Stimulated activated CD8-positive, alpha-beta memory T cell treated with anti-CD3 and anti-CD28 coated beads, Interleukin-4, amount 100 ng/mL, for 1 hour (primary cell): ENCODE measurements at places on chromosomes 7 and 10.

DNA sequence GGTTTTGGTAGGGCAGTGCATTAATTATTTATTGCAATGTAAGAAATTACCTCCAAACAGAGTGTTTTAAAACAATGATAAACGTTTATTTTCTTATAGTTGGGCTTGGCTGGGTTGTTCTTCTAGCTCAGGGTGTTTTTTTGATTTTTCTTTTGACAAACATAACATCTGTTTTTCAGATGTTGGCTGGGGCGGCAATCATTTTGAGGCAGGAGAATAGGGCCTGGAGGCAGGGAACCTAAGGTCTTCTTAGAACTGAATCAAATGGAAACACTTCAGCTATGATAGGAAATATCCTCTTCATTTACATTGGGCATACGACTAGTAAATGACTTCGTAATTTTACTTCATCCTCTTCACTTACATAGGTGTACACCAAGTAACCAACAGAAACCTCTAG lies 47.4 kb upstream of the NAMPT start:
- no peak for DNase-seq

DNA sequence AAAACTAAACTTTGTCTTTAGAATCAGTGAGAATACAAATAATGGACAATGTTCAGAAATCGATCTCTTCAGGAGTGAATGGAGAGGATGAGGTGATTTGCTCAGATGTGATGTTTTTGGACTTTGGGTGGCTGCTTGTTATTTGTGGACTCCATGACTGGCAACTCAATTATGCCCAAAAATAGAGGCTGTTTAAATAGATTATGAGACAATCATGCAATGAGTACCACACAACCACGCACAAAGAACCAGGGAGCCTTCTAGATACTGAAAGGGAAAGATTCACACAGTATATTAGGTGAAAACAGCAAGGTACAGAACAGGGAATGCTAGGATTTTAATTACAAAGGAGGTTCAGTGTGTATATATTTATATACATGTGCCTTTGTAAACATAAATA lies 141.3 kb upstream of the ANK3 start:
- no peak for DNase-seq

DNA sequence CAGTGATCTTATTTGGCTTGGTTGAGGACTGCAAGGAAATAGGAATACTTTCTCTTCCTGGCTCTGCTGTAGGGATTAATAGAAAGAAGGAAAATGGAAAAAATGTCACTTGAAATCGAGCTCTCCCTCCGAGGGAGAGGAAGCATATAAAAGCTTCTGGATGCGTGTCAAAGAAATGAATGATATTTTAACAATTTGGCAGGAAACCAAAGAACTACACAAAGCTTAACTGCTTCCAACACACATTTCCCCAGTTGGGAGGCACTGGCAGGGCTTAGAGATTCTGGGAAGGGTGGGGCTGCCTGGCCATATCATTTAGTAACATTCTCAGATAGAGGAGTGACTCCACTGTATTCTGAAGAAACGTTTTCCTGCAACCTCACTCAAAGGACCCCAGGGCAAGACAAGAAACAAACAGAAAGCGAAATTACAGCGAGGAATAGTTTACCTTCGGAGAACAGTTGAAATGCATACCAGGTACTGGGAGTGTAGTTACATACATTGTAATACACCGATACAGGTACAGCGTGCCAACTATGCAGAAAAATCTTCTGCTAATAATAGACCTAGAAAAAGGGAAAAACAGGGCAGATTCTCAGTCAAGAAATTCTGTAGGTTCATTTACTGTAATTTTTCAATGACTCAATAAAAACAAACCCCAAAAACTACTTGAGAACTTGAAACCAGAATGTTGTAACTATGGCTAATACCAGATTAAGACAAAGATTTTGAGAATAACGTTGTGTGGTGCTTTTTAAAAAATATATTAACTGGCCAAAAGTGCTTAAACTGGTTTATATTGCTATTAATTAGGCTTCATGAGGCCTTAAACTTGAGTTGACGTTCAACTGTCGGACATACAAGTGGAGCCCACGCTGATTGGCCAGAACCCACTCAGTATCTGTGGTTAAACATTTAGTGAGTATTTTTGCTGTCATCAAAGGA lies 75.7 kb upstream of the ASAH2 start:
- DNase-seq, result no peak

DNA sequence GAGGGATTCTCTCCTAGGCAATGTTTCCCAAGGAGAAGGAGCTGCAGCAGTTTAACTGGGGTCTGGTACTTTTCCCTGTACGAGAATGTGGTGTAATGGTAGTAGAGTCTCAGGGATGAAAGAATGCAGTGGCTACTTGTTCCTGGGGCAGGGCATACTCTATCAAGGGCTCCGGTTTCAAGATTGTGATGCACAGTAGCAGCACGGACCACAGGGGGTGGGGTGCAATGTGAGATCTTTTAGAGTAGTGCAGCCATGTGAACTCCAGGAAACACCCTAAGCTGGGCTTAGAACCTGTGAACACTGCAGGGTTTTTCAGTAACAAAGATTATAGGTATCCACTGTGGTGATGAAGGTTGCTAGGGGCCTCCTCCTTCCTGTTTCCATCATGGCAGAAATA lies 903.9 kb downstream of the NRG3 start:
- DNase-seq, result no peak

GRCh38 chr7:113289140-113289740 lies 170.9 kb upstream of the SMIM30 start:
- DNase-seq, result no peak

- DNase-seq, result peak; percentile 54
Observed at GRCh38 chr7:38368191-38368605, 94.8 kb upstream of the TARP start.

DNA sequence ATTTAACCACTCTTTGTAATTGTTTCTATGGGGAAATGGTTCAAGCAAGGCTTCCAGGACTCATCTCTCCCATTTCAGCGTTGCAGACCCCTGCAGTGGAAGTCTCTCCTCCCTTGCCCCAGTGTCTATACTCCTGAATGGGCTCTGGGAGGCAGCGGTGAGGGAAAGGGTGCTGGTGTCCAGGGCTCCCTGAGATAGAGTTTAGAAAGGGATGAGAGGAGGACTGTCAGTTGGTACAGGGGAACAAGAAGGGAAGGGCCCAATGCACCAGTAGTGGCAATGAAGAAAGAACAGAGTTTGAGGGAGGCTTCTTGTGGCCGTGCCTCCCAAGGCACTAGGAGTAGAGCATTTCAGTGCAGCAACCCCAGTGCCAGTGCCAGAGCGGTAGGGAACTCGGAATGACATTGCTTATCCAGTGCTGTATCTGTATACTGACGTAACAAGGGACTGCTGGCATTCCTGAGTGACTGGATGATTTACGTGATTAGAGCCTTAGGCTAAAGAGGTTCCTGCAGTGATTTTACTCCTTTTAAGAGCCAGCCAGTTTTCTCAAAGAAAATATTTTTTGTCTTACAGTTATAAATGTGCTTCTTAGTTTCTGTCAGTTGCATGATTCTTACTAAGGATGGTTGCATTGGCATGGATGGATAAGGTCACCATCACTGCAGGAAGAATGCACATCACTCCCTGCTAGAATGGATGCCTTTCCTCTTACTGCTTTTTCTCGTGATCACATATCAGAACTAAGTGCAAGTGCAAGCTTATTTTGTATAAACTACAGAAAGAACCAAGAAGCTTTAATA lies 28.0 kb downstream of the PRPF18 start:
- no peak for DNase-seq

GRCh38 chr10:112728997-112729396 lies 221.1 kb upstream of the TCF7L2 start:
- DNase-seq, result no peak

DNA sequence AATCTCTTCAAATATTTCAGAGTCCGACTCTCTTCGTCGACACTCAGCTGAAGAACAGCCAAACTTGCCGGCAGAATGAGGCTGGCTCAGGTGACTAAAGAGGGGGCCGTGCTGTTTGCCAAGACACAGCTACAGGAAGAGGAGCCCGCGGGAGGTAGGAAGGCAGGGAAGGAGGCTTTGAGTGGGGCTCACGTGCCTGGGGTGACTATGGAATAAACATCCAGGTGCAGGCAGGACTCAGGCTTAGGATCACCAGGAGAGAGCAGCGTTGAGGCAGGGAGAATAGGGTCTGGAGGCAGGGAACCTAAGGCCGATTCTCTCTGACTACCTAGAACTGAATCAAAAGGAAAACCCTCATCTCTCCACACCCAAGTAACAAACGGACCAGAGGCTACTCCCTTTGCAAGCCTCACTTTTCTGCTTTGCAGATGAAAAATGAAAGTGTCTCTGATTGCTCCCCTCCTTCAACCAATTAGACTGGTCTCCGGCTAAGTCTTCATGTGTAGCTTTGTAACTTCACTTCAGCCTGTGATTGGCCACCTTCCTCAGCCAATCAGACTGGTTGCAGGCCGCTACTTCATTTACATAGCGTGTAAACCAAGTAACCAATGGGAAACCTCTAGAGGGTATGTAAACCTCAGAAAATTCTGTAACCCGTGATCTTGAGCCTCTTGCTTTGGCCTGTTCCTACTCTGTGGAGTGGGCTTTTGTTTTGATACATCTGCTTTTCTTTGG lies 19.7 kb upstream of the BNIP3 start:
- DNase-seq, result no peak

- no peak for DNase-seq
Observed at GRCh38 chr10:58952162-58952601, 224.3 kb upstream of the PHYHIPL start.

GRCh38 chr10:130630135-130630534 lies 493.9 kb downstream of the GLRX3 start:
- DNase-seq, result no peak

- no peak for DNase-seq
Observed at GRCh38 chr7:51035716-51036115, 253.0 kb upstream of the GRB10 start.

- no peak for DNase-seq
Observed at GRCh38 chr10:8296090-8296733, 241.7 kb downstream of the GATA3 start.

DNA sequence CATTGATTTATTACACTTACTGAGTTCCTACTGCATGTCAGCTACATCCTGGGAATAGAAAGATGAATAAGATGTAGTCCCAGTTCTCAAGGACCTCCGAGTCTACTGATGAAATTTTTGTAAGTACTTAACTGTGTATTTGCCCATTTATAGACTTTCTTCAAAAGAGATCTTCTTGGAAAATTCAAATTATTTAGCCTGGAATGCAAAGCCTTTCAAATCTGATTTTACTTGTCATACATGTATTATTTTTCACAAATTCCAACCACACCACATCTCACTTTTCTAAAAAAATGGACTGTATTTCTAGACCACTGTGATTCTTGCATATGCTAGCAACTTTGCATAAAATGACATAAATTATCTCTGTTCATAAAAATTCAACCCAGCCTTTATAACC lies 581.3 kb downstream of the ATRNL1 start:
- DNase-seq, result no peak
